Stimulated activated CD8-positive, alpha-beta memory T cell treated with anti-CD3 and anti-CD28 coated beads, Interleukin-2, amount 100 ng/mL, for 1 hour (primary cell): ENCODE measurements at places on chromosomes 7 and 10.

DNA sequence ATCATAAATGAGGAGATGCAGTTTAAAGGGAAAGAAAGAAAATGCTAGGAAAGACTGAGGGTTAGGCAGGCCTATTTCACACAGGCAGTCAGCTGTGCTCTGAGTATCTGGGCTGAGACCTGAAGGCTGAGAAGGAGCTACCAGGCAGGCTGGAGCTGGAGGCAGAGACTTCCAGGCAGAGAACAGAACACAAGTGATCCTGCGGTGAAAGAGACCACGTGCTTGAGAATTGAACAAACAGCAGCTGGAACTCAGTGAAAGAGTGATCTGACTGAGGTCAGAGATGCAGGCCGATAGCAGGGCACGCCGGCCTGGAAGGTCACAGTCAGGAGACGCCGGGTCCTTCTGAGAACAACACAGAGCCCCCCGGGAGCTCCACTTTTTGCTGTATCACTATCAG is 147.8 kb downstream of the ADAM12 start:
- DNase-seq = no peak

DNA sequence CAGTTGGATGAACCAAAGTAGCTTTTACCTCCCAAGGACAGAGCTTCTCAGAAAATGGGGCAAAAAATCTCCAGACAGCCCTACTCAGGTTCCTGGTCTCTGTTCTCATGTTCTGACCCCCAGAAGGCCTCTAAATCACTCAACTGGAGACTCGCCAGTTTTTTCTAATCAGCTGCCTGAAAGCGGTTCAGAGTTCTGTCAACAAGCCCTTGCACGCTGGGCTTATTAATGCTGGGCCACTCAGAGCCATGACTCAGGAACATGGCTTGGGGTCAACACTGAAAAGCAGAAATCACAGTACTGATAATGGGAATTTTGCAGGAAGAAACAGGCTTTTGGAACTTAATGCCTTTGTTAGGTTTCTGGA is 15.3 kb downstream of the ECHDC3 start:
- no peak for DNase-seq

GRCh38 chr7:22174574-22174953 is 182.4 kb downstream of the RAPGEF5 start:
- no peak for DNase-seq

DNA sequence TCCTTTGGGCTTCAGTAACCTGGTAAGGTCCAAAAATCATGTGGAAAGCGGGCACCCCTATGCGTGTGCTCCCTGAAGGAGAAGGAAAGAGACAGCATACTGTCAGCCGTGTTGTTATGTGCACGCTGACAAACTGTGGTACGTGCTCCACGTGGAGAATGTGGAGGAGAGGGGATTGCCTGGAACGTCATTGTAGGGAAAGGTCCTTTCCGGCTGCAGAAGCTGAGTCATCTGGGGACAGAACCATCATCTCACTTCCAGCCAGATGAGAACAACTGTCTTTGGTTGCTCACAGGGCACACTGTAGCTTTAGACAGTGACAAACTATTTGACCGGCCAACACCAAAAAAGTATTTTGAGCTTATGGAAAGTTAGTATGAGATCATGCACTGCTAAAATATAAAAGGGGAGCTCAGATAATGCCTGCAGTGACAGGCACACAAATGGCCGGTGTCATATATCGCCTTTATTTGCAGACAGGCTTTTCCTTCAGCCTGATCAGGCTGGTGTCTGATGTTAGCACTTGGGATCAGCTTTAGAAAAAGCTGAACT is 38.8 kb upstream of the GRB10 start:
- no peak for DNase-seq

DNA sequence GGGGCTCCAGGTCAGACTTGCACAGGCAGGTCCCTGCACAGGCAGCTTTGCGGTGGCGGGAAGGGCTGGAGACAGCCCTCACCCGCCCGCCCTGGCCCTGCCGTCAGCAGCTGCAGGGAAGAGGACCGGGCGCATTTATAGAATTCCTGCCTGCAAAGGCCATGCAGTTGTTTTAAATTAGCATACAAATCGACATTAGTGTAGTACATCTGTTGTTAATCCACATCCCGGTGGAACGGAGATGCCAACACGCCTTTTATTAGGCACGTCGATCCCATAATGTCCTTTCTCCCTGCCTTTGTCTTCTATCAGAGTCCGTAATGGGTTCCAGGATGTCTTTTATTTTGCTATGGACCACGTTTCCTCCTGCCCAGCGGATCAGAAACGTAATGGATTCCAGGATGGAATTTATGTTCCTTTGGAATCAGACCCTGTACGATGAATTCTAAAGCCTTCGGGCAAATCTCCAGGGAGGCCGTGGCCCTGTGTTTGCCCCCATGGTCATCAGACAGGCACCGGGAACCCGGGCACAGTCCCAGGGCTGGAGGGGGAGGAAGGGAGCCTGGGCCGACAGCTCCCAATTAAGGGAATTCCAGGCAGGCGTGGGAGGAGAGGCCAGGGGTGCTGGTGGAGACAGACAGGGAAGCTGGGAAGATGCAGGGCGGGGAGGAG is 123.9 kb downstream of the COL26A1 start:
- DNase-seq = no peak
